Activated T-cell treated with anti-CD3 and anti-CD28 coated beads for 48 hours (primary cell): ENCODE measurements at places on chromosomes 6 and 20.

DNA sequence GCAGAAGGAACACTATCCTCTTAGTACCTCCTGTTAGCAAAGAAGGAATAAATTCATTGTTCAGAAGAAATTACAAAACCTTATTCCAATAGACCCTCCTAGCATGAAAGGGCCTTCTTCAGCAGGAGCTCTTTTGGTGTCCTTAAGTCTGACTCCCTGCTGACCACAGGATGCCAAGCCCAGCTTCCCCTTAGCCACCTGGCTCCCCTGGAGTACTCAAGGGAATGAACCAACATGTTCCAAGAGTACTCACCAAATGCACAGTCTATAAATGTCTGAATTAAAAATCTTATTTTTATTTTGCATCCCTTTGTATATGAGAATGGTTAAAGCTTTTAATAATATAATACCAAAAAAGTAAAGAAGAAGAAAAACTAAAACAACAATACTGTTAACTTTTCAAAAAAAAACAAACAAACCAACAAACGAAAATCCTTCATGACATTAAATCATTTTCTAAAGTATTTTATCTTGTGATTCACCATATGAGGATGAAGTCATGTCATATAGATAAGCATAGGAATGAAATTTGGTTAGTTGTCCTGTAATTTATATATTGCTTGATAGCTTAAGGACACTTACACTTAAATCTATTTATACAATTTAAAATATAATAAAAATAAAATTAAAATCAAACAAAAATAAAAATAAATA, 1355.1 kb downstream of the HACE1 start:
- no peak for DNase-seq

GRCh38 chr6:10554826-10555225, 33.7 kb downstream of the GCNT2 start:
- DNase-seq = no peak

- peak; percentile 70 for DNase-seq
These were observed 26.2 kb upstream of the GATA5 start for GRCh38 chr20:62501801-62502495.

- DNase-seq = peak; percentile 50
These were observed 117.5 kb downstream of the GPX5 start for GRCh38 chr6:28643017-28643740.

DNA sequence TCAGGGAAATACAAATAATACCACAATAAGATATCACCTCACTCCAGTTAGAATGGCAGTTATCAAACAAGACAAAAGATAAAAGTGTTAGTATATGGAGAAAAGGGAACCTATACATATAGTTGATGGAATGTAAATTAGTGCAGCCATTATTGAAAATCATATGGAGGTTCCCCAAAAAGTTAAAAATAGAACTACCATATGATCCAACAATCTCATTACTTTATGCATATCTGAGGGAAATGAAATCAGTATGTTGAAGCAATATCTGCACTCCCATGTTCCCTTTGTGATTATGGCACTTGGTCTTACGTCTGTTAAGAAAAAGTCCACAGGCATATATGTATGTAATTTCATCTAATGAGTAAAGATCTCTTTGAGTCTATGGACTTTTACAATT, 96.9 kb downstream of the STXBP5 start:
- no peak for DNase-seq

- no peak for DNase-seq
These were observed 28.6 kb upstream of the SIM1 start for GRCh38 chr6:100493206-100493888.

GRCh38 chr6:54846243-54846856, at the start of gene FAM83B:
FAM83B (plus strand) TSS chr6:54846771; CDS start chr6:54870247, 23,476 bp downstream.
- no peak for DNase-seq

DNA sequence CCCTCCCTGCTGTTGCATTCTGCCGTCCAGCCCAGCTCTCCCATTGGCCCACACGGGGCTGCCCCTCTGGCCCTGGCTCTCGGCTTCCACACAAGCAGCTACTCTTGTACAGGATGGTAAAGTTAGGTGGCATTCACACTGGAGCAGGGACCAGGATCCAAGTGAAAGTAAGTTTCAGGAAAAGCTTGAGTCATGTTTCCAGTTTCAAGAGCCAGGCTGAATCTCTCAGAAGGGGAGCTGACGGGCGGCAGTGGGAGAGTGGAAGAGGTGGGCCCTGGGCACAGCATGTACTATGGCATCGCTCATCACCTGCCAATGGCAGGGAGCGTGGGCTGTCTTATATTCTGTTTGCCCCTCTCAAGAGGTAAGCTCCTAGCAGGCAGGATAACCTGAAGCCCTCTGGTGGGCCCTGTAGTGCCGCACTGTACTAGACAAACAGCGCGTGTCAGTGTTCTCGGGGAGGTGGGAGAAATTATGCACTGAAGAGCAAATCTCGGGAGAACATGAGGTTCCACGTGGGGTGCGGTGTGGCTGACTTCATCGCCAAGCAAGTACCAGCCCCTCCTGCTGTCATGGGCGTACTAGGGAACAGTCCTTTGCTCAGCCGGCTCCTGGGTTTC, 241.5 kb downstream of the NRN1 start:
- no peak for DNase-seq

DNA sequence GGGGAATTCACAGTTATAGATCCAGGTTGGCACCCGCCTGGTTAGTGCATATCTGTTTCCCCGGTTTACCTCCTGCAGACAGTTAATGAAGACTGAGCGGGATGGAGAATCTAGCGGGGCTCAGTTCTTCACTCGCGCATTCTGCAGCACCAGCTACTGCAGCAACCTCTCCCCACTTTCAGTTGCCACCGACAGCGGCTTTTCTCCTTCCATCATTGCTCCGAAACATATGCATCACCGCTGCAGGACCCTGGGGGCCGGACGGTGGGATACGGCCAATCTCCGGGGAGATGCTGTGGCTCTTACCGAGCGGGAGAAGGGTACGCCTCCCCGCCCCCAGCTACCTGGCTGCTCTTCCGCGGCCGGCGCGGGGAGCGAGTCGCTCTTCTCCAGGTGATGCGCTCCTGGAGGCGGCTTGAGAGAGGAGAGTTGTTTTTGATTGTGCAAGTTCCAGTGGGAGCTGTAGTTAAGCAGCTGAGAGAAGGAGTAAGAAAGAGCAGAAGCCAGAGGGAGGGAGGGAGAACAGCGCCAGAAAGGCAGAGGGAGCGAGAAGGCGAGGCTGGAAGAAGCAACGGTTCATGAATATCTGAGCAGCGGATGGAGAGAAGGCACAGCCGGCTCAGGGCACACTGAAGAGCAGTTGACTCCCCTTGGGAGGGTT, at the start of gene SGK1:
SGK1 (minus strand) TSS at position 642 of the 661 bp plus-strand sequence. CDS start 652 bp downstream, outside the sequence.
- DNase-seq = no peak

DNA sequence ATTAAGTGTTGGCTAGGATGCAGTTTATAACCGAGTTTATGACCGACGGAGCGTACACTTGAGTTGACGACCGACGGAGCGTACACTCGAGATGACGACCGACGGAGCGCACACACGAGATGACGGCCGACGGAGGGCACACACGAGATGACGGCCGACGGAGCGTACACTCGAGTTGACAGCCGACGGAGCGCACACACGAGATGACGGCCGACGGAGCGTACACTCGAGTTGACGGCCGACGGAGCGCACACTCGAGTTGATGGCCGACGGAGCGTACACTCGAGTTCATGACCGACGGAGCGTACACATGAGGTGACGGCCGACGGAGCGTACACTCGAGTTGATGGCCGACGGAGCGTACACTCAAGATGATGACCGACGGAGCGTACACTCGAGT, 119.8 kb downstream of the HUS1B start:
- no peak for DNase-seq

- DNase-seq = no peak
These were observed 28.4 kb upstream of the RAB32 start for GRCh38 chr6:146515212-146515611.

GRCh38 chr6:79671600-79672266, 40.6 kb downstream of the SH3BGRL2 start:
- peak; percentile 26 for DNase-seq

- DNase-seq = no peak
These were observed 198.7 kb downstream of the RIMS1 start for GRCh38 chr6:72084992-72085569.

DNA sequence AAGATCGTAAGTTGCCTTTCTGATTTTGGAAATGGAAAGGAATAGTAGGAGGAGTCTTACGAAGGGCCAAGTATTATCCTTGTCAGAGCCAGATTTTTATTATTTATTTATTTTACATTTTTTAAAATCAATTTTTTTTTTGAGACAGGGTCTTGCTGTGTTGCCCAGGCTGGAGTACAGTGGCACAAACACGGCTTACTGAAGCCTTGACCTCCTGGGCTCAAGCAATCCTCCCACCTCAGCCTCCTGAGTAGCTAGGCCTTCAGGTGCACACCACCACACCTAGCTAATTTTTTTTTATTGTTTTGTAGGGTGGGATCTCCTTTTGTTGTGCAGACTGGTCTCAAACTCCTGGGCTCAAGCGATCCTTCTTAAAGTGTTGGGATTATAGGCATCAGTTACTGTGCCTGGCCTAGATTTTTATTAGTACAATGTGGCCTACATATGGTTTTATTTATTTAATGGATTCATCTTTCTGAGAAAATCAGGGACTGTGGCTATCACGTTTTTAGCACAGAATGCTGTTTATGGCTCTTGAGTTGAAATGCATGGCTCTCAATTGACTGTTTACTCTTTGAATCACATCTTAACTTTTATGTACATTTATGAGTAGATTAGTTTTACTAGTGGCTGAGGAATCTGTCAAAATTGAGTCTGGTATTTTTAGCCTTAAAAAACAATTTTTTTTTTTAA, 16.7 kb downstream of the CDC5L start:
- no peak for DNase-seq

DNA sequence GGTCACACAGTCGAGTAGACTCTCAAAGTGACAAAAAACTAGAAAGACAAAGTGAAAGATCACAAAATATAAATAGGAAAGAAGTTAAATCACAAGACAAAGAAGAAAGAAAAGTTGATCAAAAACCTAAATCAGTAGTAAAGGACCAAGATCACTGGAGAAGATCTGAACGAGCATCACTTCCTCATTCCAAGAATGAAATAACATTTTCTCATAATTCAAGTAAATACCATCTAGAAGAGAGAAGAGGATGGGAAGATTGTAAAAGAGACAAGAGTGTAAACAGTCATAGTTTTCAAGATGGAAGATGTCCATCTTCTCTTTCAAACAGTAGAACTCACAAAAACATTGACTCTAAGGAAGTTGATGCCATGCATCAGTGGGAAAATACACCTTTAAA, 31.6 kb upstream of the GJA10 start:
- no peak for DNase-seq

DNA sequence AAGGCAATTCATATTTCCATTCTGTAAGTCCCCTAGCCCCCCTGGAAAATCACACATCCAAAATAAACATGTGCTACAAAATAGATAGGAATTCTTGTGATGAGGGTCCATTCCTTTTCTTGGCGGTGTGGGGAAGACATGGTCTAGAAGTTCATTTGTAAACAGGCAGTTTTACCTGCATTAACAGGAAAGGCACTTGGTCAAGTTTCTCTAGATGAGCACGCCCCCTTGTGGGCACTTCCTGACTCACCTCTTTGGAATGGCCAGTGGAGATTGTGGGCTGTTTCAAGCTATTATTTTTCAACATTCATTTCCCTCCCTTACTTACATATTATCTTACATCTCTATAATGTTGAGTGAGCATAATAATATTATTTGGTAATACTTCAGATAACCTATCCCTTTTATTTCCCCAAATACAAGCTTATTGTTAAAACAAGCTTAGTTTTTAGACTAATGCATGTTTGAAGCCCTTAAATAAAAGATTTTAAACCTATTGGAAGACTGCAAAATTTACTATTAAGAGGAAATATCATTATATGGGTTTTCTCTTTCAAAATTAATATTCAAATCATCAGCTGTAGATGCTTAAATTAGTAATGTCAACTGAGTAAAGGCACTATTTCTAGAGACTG, 92.1 kb downstream of the TASP1 start:
- DNase-seq = peak; percentile 54

GRCh38 chr20:59608871-59609270, 4.5 kb downstream of the PHACTR3 start:
- no peak for DNase-seq

GRCh38 chr6:166508726-166509125, 77.8 kb downstream of the RAMACL start:
- no peak for DNase-seq

GRCh38 chr6:164871783-164872182, 437.6 kb downstream of the C6orf118 start:
- no peak for DNase-seq

GRCh38 chr6:149855741-149856140, 8.4 kb downstream of the LRP11 start:
- no peak for DNase-seq

DNA sequence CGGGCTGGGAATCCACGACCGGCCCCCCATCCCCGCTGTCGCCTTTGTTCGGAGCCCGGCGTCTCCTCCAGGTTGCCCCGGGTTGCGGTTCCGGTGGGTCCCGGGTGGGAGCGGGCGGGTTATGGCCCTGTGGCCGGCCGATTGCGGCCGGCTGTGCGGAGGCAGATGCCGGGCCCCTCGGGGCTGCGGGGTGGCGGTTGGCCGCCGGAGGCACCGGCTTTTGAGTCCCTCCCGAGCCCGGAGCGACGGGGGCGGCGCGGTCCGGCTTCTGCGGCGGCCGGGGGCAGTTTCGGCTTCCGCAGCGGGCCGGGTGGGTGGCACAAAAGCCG, 431 bp downstream of the LOC128125822 start:
- DNase-seq = peak; percentile 29

- no peak for DNase-seq
These were observed 62.9 kb downstream of the EFHC1 start for GRCh38 chr6:52482903-52483670.

- DNase-seq = no peak
These were observed 152.3 kb upstream of the SCGN start for GRCh38 chr6:25499615-25500235.

DNA sequence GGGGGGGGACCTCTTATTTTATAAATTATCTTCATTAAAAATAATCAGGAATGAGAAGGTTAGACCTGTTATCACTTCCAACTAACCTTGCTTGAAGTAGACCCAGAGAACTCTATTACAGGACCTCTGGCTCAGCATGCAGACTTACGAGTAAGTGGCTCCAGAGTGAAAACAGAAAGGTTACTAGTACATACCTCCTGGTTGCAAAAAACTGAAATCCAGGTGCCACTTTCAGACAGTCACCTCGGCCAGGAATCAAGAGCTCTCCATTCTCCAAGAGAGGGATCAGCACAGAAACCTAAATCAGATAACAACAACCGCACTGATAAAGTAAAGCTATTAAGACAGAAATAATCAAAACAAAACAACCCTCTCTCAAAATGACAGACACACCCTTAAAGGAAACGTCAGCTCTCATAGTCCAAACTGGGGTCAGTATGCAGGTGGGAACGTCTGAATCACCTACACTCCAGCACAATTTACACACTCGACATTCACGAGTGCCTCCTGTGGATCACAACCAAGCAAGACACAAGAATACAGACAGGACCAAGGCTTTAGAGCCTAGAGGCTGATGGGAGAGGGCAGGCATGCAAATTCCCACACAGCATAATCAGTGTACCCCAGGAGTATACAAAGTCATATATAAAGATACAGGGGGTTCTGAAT, 31.8 kb downstream of the MDN1 start:
- no peak for DNase-seq

GRCh38 chr6:133921249-133921859, 31.7 kb upstream of the TBPL1 start:
- peak; percentile 54 for DNase-seq
